Epithelial cell of esophagus (primary cell): ENCODE measurements at places on chromosomes 2 and 18.

DNA sequence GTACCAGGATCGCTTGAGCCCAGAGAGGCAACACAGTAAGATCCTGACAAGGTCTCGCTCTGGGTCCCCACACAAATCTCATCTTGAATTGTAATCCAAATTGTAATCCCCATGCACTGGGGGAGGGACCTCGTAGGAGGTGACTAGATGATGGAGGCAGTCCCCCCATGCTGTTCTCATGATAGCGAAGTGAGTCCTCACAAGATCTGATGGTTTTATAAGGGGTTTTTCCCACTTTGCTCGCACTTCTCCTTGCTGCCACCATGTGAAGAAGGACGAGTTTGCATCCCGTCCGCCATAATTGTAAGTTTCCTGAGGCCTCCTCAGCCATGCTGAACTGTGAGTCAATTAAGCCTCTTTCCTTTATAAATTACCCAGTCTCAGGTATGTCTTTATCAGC lies 46.0 kb upstream of the SERTAD2 start:
- no peak for DNase-seq

- peak; percentile 42 for DNase-seq
These were observed 206.8 kb downstream of the CLIP4 start for GRCh38 chr2:29322011-29322410.

DNA sequence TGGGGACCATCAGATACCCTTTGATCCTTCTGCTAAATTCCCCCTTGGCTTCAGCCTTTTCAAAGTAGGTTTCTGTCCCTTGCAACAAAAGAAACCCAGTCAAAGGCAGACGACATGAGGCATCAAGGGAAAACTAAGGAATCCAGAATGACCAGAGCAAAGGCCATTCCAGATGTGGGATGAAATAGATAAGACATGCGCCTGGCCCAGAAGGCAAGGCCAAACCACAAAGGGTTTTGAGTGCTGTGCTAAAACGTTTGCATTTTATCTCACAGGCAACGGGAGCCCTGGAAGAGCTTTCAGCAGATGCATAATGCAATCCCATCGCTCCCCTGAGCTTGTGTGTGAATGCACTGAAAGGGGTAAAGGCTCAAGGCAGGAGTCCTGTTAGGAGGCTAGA lies 17.7 kb downstream of the CXCR1 start:
- no peak for DNase-seq

GRCh38 chr2:203498161-203498560 lies 36.9 kb downstream of the RAPH1 start:
- DNase-seq: peak; percentile 76

DNA sequence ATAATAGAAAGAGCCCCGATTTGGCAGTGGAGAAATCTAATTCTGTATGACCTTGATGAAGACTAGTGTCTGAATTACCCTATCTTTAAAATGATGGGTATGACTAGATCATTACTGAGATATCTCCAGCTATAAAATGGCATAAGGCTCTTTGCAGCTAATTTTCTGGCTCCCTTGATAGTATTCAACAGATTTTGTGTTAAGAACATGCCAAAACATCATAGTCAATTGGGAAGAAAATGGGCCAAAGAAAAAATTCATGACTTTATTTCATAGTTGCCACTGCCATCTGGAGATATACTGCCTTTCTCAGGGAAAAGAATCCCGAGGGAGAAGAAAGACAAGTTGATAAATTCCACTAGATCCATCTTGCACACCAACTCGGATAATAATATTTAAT lies 1618.7 kb downstream of the LRP1B start:
- DNase-seq: no peak

GRCh38 chr18:28175150-28175929 lies 1.6 kb downstream of the CDH2 start:
- peak; percentile 41 for DNase-seq

- no peak for DNase-seq
These were observed 184.9 kb downstream of the GLI2 start for GRCh38 chr2:120920454-120921148.

DNA sequence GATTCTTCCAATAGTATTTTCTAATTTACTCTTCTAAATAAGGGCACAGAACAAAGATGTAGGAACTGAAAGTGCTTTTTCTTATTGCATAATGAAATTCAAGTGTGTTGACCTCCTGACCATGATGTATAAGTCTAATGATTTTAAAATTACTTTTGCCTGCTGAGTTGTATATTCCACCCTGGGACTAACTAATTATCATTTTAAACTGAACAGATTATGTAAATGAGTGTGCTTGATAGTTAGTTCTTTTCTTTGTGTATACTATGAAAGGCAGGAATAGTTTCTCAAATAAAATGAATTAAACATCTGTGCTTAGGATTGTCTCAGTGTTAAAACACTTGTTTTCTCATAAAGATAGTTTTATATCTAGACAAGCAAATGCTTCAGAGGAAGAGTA lies 284.5 kb downstream of the RIT2 start:
- DNase-seq: no peak

DNA sequence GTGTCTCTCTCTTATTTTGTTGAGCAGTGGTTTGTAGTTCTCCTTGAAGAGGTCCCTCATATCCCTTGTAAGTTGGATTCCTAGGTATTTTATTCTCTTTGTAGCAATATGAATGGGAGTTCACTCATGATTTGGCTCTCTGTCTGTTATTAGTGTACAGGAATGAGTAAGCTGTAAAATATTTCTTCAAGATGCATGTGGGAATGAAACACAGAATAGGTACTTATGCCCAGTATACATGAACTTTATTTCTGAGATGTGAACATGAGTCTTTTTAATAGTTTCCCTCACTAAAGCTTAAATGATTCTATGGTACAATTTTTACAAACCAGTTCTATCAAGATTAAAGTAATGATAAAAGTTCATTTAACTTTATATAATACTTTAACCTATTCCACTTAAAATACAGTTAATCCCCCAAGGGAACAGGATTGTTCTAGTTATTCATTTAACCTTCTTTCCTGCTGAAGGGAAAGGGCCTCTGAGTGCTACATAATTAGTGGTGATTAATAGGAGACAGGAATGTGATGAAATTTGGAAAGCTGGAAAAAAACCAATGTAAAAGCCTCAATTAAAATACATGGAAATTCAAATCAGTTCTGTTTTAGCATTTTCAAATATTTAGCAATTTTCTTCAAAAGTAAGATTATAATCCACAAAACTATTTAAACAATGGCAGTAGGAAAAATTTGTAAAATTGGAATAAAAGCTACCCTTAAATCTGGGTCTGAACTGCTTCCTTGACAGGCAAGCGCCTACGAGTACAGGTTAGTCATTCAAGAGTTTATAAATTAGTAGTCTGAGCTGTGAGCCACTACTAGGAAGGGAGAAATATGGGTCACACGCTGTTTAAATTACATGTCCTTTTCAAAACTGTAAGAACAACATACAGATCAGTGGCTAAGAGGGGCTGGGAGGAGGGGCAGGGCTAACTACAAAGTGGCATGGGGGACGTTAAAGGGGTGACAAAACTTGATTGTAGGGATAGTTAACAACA lies 28.9 kb downstream of the SPIRE1 start:
- DNase-seq: peak; percentile 79

GRCh38 chr2:157691695-157692094 lies 63.0 kb upstream of the ACVR1C start:
- DNase-seq: peak; percentile 60

- no peak for DNase-seq
These were observed 77.2 kb upstream of the CD226 start for GRCh38 chr18:70024829-70025228.

DNA sequence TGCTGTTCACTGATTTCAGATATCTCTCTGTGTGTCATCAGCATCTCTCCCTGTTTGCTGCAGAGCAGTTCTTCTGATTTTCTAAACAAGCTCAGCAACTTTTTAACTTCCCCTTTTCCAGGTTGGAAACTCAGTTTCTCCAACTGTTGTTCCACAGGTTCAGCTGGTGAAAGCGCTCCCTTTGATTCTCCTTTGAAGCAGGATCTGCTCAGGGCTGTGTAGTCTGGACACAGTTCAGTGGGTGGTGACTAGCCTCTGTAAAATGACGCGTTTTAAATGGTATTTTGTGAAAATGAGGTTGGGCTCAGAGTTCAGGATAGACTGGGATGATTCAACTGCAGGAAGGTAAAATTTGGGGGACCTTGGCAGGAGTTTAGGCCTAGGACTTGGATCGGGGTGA lies 106.3 kb downstream of the TRIM43 start:
- DNase-seq: no peak

DNA sequence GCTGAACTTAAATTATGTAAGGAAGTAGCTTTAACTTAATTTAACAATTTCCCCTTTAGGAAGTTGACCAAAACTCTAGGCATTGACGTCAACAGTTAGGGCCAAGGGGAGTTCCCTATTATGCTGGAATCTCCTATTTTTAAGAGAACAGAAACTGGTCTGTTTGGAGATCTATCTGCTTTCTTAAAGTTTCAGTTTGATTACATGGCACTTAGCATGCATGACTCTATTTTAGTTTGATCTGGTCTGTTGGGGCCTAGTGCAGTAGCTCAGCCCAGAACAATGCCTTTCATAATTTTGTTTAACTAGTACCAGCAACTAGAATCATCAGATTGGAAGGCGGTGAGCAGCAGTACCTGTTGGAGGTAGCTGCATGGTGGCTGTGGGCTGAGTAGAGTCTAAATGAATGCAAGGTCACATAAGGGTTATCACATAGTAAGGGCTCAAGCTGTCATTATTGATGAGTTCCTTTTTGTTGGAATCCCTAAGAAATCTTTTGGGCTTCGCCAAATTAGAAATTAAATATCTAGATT lies 60.5 kb upstream of the ZNG1B start:
- DNase-seq: no peak

DNA sequence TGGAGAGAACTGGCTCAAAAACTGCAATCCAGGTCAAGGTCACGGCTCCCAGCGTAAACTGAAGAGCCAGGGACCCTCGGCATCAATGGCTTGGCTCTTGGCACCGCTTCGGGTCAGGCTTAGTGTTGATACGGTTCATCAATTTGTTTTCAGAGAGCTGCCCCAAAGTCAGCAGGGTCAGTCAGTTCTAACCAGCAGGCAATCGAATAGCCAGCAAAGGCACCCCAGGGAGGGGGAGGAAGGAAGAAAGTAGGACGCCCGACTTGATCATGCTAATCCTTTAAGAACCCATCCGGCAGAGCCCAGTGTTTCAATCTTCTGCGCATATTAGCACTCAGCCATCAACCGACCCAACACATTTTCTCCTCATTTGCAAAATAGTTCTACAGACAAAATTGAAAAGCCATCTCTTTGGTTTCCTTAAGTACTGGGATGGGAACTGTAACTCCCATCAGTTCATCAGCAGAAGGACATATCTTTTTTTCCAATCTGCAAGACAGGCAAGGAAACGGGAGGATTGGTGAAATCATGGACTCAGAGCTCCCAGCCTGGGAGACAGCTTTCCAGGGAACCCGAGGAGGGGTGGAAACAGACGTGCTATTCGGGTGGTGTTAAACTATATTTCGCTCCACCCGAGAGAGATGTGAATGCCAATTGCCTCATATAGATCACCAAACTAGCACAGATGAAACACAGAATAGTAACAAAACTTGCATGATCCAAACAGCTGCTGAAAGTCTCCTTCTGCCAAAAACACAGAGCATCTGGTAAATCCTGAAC lies 40.7 kb upstream of the CABLES1 start:
- no peak for DNase-seq

DNA sequence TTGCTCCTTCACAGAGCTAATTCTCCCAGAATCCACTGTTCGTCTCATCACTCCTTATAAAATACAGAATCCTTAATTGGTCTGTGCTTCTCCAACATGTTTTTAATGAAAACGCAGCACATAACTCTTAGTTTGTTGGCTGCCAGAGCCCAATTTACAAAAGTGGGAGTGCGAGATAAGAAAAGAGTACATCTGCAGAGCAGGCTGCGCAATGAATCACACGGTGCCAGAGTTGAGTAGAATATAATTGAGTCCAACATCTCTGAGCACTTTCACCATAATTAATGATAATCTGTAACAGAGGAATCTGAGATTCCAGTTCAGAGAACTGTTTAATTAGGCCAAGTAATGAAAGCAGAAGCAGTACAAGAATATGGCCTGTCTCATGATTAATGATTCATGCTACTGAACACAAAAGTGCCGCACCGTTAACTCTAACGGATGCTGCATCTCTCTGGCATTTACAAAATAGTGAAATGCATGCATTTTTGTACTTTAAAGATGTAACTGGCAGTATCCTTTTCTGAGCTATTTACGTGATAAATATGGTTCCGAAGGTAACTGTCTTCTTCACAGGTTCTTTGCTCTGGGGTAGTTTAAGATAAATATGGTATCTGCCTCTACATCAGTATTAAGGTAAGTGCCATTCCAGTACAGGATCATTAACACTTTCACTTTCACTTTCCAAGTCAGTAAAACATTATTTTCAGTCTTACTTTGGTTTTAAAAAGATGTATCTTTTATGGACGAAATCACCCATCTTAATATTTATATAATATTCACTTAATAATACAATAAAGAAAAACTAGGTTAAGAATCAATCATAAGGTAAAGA lies 785.6 kb downstream of the NR4A2 start:
- no peak for DNase-seq

DNA sequence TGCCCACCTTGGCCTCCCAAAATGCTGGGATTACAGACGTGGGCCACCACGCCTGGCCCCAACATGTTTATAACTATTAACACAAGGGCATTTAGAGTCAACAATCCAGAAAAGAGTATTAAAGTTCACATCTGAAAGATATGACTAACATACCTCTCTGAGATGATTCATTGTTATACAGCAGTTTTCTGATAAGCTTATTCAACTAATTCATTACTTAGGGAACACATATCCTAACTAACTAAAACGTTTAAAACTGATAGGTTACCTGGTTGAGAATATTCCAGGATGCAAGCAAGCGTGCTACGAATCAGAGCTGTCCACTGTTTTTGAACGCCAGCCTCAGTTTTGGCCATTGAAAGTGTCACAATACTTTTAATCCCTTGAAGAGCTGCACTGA lies 34.0 kb upstream of the STRN start:
- DNase-seq: peak; percentile 52

GRCh38 chr18:62324917-62325805 lies at the start of gene TNFRSF11A:
TNFRSF11A (plus strand) TSS chr18:62325310; CDS start chr18:62325353, 43 bp downstream.
- DNase-seq: peak; percentile 60

DNA sequence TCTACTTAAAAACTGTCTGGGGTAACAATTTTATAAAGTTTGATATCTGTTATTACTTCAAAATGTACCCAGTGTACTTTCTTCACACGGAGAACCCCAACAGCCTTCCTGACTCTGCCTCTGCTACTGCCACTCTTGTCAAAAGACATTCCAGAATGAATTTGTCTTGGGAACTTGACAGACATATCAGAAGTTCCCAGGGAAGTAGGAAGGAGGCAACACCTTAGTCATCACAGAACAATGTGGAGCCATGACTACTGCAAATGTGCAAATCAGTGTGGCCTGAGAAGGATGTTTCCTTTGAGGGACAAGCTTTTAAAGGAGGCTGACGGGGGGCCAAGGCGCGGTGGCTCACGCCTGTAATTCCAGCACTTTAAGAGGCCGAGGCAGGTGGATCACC lies 133.8 kb upstream of the RNF152 start:
- DNase-seq: peak; percentile 86
